ENCODE measurements at places on chromosomes 5 and 9.

- no peak for DNase-seq
Observed at GRCh38 chr9:130635306-130635705, 29.1 kb upstream of the PRDM12 start.

DNA sequence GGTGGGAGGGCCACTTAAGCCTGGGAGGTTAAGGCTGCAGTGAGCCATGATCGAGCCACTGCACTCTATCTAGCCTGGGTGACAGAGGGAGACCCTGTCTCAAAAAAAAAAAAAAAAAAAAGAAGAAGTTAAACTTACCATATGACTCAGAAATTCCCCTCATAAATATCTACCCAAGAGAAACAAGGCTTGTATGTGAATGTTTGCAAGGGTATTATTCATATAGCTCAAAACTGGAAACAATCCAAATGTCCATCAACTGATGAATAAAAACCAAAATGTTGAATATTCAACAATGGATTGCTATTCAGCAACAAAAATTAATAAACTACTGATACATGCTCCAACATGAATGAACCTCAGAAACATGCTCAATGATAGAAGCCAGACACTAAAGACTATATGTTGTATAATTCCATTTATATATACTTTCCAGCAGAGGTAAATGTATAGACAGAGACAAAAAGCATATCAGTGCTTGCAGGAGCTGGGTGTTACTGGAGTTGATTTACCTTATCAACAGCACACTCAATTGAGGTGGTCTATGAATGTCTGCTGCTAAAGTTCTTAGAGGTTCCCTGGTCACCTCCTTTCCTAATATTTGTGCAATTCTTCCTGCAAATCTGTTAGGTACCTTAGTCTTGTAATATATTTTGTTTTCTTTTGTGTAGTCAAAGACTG lies 5.3 kb upstream of the SREK1 start:
- no peak for DNase-seq

DNA sequence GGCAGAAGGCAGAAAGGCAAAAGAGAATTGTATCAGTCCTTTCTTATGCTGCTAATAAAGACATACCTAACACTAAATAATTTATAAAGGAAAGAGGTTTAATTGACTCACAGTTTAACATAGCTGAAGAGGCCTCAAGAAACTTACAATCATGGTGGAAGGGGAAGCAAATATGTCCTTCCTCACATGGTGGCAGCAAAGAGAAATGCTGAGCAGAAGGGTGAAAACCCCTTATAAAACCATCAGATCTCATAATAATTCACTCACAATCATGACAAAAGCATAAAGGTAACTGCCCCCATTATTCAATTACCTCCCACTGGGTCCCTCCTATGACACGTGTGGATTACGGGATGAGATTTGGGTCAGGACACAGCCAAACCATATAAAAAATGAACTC lies 312.5 kb upstream of the PTGER4 start:
- DNase-seq, result no peak

- no peak for DNase-seq
Observed at GRCh38 chr5:44619875-44620610, 188.7 kb upstream of the MRPS30 start.

GRCh38 chr9:97563458-97564135 lies 62.1 kb downstream of the TMOD1 start:
- no peak for DNase-seq

DNA sequence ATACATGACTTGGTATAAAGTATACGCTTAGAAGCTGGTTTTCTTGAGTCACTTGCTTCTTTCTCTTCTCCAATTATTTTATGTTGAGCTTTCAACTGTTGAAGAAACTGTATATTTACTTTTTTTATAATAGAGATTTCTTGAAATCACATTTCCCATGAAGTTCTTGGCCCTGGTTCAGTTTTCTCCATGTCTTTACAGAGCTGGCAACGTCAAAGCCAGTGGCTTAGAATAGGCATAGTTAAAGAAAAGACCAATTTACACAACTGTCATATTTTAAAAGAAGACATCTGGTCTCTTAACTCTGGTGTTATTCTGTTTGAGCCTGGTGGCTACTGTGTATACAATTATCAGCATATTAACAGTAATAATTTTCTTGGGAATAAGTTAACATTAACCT lies 1249.3 kb downstream of the CDH12 start:
- no peak for DNase-seq

DNA sequence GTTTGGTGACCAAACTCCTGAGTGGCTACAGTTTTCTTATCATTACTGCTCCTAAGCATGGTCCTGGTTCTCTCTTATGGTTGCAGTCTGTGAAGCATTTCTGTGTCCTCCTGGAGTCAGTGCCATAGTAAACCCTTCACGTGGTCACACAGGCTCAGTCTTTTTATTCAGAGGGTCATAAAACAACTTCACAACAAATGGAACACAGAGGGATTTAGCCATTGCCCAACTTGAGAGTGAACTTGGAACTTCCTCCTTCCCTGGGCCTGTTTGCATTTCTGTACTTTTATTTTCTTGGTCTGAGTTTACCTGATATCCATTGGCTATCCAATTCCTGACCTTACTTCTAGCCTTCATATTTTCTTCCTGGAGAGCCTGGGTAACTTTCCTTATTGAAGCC lies 144.9 kb downstream of the CCDC192 start:
- no peak for DNase-seq

DNA sequence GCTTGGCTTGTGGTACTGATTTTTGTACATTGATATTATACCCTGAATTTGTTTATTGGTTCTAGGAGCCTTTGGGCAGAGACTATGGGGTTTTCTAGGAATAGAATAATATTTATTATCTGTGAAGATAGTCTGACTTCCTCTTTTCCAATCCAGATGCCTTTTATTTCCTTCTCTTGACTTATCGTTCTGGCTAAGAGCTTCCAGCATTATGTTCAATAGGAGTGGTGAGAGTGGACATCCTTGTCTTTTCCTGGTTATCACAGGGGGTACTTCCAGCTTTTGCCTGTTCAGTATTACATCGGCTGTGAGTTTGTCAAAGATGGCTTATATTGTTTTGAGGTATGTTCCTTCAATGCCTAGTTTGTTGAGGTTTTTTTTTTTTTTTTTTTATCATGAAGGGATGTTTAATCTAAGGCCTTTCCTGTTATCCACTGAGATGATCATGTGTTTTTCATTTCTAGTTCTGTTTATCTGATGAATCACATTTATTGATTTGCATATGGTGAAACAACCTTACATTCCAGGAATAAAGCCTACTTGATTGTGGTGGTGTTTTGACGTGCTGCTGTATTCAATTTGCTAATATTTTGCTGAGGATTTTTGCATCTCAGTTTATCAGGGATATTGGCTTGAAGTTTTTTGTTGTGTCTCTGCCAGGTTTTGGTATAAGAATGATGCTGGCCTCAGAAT lies 77.5 kb downstream of the CERT1 start:
- no peak for DNase-seq
